ENCODE measurements at places on chromosomes 13 and 19.
A peak's percentile ranks its signal among the peaks of the same experiment; 100 is the strongest.

- no peak for DNase-seq
These were observed 13.7 kb downstream of the RRAS start for GRCh38 chr19:49626226-49626625.

DNA sequence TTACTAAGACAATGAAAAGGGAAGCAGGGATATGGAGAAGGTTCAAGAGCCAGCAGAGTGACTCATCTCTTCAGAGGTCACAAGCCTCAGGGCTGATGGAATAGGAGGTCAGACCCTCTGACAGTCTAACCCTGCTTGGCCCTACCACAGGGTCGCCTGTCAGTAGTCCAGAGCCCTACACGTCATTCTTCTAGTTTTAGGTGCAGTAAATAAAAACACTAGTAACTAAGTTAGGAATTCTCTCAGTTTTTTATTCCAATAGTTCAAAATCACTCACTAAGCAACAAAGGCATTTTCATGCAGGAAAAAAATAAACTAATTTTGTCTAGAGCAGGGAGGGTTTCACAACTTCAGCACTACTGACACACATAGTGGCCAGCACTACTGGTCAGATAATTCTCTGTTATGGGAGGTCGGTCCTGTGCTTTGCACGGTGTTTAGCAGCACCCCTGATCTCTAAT lies 27.2 kb downstream of the FOXO1 start:
- DNase-seq, result no peak

- DNase-seq, result no peak
These were observed 265.7 kb downstream of the PCDH17 start for GRCh38 chr13:57897225-57897624.

DNA sequence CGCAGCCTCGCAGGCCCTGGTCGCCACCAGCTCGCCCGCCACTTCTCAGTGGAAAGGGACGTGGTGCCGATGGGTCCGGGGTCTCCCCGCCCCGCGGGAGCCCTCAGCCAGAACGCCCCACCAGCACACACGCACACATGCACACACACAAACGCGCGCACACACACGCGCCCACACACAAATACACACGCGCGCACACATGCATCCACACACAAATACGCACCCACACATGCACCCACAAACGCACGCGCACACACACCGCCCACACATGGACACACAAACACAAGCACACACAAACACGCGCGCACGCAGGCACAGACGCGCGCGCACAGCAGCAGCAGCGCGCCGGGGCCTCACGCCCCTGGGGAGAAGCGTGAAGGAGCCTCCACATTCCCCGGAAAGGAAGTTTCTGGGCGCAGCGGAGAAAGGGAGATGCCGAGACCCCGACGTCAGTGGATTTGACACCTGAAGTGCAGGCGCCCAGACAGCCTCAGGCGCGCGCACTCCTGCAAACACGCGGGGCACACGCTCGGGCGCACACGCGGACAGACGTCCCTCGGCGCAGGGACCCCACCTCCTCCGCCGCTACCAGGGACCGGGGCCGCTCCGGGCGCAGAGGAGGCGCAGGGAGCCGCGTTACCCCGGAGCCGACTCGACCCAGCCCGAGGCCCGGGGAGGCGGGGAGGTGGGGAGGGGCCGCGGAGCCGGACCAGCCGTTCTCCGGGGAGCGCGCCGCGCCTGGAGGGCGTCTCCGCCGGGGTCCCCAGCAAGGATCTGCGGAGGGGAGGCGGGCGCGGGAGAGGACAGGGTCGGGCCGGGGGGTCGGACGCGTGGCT lies 622 bp downstream of the RASA3 start:
- peak; percentile 40 for DNase-seq

GRCh38 chr13:29428310-29429181 lies 166.9 kb downstream of the SLC7A1 start:
- DNase-seq, result peak; percentile 27

GRCh38 chr13:110119935-110120905 lies 186.7 kb downstream of the COL4A1 start:
- DNase-seq, result no peak

DNA sequence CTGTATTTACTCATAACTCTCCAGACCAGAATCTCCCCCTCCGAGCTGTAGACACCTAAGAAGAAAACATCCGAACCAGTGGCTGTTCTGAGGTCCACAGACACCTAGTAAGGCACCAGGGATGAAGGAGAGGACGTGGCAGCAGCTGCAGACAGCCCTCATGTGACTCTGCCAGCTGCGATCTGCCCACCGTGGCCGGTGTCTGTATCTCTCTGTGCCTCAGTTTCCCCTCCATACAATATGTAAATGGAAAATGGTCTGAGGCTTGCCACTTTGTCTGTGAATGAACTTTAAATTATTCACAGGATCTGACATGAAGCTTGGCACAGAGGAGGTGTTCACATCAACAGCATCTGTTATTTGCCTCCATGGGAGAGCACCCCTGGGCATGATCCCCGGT lies 2.4 kb downstream of the CEACAM4 start:
- no peak for DNase-seq

DNA sequence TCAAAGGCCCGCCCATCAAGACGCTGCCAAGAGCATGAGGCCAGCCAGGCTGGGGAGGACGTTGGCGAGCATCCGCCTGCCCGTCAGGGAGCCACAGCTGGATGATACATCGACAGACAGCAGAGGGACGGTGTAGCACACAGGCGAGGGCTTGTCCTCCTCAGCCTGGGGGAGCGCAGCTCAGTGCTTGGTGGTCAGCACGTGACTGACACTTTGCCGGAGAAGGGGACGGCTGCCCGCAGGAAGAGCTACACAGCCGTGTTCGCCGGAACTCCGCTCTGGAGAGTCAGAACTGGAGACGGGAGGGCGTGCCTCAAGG lies 34.1 kb downstream of the CSNK1G2 start:
- no peak for DNase-seq
